Jurkat, Clone E6-1 (cell line): ENCODE measurements at places on chromosomes 1 and 21.

DNA sequence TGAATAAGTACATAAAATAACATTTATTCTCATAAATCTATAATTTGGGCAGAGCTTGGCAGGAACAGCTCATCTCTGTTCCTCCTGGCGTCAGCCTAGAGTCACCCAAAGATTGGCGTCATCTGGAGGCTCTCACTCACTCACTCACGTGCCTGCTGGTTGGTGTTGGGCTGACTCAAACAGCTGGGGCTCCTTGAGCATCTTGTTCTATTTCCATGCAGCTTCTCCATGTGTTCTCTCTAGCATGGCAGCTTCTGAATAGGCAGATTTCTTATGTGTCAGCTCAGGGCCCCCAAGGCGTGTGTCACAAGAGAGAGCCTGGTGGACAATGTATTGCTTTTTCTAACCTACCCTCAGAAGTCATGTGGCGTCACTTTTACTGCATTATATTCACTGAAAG is 70.6 kb upstream of the RAB3GAP2 start:
- DNase-seq: no peak

DNA sequence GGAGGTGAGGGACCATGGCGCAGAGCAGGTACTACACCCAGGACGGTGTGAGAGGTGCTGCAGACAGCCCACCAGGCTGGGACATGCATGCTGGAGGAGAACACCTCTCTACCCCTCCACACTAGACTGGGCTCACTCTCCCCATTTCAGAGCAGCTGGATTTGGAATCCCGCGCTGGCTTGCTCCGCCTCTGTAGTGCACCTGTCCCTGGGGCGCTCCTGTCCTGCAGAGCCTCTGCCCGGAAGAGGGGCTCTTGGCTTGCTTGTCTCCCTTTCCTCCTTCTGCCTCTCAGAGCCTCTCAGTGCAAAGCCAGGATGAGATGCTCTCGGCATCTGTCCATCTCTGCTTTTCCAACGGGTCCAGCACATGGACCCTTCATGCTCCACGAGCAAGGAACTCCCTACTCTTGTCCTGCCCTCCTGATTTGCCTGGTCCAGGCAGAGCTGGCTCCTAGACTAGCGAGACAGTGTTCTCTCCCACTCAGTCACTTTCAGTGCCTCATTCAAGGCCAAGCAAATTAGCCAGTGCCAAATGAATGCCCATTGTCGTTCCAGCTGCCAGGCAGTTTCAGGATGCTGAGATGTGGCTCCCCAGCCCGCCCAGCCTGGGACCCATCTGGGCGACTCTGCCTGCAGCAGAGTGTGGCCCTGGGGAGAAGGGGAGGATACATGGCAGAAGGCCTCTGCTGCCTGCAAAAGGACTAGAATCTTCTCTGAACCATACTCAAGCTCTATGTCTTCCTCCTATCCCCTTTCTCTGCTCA is 33.7 kb downstream of the CDCA8 start:
- no peak for DNase-seq

- DNase-seq: no peak
Observed at GRCh38 chr1:43590388-43590925, 59.5 kb upstream of the KDM4A start.

GRCh38 chr1:47367651-47368050 is 34.1 kb downstream of the CMPK1 start:
- DNase-seq: no peak

DNA sequence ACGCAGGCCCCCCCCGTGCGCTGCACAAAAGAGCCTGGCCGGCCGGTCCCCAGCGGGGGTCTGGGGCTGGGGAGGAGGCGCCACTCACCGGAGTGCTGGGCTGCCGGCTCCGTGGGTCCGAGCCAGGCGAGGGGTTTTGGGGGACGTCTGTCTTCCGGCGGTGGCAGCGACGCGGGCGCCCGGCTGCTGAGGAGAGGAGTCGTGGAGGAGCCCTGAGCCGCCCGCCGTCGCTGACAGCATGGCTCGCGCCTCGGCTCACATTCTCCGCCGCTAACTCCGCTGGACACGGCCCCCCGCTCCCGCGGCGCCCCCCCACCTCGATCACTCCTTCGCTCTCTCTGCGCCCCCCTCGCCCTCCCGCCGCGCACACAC is 649 bp downstream of the AHDC1 start:
- DNase-seq: no peak

DNA sequence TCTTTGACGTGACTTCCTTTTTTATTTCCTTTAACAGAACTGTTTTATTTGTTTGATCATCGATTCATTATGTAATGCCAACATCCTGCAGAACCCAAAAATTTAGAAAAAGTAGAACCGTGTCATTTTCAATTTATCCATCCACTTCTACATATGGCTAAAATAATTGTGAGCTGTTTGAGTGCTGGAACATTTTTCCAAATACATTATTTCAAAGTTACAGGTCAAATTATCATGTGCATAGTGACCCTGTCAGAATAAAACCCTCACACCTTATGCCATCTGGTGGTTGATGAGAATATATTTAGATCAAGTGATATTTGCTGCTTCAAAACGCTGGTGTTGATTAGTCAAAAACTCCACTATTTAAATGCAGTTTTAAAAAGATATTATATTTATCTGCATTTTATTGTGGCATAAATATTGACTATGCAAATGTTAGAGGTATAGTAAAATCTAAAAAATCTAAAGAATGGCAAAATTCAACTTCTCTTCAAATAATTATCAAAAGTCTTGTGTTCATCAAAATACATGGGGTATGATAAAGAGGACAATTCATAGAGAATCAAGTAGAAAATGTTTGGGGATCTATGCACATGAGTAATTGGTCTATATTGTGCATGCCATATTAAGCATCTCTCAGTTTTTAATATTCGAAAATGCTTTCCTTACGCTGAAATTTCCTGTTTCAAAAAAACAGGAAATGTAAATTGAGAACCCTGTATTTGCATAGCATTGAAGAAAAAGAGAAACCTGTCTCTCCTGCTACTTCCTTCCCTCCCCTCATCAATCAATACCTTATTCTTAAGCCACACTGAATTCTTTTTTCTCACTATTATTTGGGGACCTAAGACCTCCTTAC is 39.7 kb downstream of the UBE2U start:
- DNase-seq: peak; percentile 28

- peak; percentile 35 for DNase-seq
Observed at GRCh38 chr1:154265586-154265985, 6.8 kb upstream of the HAX1 start.

GRCh38 chr1:233440951-233441401 is 113.5 kb downstream of the MAP3K21 start:
- peak; percentile 72 for DNase-seq
